ENCODE measurements at places on chromosomes 6 and 20. TPM values are rescaled to one million over a fixed set of nuclear protein-coding genes. Genes with fewer than 3 reads are reported as not detected.

The CYP21A2 gene
- not detected for total RNA-seq

The HCRTR2 gene
- not detected for total RNA-seq

The PACRG gene
- total RNA-seq = 0.66 TPM

The KCNB1 gene
- under 0.01 TPM for total RNA-seq

The BHLHE23 gene
- not detected for total RNA-seq

The LY6G6F gene
- not detected for total RNA-seq

All from fibroblast of lung (primary cell).